NCI-H1092 (cell line): ENCODE measurements at places on chromosomes 1 and 21.

DNA sequence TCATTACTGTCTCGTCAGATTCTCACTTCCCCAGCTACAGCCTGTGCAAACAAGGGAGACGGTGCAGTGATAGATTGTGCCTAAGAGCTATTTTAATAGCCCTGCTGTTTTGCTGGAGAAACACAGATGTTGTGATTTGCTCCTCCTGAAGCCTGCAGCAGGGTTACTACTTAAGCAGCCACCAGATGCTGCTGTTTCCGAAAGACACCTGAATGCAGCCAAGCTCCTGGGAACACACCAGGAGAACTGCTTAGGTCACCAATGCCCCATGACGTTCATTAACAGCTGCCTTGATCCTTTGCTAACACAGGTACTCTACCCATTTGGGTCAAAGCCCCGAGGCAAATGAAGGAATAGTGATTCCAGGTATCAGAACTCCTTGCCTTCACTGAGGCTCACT is 411.8 kb upstream of the DAB1 start:
- no peak for DNase-seq

DNA sequence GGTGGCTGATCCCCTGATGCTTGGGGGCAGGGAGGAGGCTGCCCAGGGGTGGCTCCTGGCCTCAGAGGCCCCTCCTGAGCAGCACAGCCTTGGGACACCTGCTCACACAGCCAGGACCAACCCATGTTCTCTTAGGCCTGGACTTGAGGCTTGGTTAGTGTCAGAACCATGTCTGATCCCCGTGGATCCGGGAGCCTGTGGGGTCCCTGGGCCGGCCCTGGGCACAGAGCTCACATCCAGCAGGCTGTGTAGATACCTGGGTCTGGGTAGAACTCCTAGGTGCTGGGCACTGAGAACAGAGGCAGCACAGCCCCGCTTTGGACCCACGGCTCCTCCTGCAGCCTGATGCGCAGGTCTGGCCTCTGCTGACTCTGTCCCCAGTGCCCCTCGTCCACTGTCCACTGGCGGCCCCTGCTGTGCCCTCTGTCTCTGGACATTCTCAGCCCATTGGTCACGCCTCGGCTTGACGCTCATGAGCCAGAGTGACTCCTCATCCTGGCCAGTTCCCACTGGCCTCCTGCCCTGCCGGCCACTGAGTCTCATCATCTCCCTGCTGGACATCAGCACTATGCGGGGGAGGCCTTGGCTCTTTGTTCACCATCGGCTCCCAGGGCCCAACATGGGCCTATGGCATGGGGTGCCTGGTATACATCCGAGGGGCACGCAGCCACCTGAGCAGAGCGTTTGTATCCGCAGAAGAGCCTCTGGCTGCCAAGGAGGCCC is 70.2 kb downstream of the TRIM11 start:
- no peak for DNase-seq

DNA sequence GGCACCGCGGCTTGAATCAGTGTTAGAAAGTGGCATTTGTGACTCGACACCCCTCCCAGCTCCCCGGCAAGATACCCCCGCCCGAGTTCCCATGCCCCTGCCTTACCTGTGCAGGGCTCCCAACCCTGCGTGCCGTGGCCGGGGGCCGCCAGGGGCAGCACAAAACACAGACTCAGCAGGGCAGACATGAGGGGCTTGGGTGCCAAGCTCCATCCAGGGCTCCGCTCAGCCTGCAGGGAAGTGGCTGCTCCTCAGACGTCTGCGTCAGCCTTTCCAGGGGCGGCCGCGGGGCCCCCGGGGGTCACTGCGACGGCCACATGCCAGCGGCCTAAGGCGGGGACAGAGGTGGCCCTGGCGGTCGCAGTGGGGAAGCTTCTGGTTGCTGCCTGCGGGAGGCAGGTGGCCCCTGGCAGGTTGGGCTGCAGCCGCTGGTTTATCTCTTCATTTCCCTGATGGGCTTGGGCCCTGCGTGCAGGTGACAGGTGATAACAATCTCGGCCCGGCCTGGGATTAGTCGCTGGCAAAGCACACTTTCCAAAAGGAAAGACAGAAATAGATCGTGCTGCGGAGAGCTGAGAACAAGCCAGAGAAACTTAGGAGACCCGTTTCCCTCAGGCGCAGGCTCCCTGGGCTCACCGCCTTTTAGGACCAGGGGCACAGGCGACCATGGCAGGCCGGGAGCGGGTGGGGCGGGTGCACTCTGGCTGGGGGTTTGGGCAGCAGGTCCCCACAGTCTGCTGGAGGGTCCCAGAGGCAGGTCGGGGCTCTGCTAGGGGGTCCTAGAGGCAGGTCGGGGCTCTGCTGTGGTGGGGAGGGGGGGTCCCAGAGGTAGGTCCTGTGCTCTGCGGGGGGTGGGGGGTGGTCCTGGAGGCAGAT is at the start of gene TSPEAR:
TSS of gene TSPEAR (minus strand) at position 246 of the 876 bp plus-strand sequence. CDS start at position 188, 58 bp downstream.
- DNase-seq: peak; percentile 44

- no peak for DNase-seq
Measured at GRCh38 chr1:26403656-26404055, 7.0 kb upstream of the LIN28A start.

DNA sequence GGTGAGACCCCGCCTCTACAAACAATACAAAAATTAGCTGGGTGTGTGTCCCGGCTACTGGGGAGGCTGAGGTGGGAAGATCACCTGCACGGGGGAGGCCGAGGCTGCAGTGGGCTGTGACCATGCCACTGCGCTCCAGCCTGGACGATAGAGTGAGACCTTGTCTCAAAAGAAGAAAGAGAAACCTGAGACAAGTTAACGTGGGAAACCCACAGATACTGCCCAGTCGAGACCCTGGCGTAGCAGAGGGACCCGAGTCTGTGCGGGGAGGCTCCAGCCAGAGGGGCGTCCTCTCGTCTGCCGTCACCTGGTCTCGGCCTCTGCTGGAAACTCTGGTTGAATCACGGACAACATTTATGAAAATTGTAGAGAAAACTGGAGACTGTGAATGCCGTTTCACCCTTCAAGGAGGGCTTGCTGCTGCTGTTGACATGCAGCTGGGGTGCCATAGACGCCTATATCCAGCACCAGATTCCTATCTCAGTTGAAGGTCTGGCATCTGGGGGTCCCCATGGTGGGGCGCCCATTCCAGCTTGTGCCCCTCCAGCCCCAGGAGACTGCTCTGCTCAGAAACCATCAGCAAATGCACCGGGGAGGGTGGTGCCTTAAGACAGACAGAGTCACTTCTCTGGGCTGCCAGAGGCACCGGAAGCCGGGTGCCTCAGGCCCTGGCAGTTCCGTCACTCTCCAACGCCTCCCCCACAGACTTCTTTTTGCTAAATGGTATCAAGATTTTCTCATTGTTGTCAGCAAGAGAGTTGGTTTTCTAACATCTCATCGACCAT is 13.6 kb upstream of the CDK11B start:
- no peak for DNase-seq

GRCh38 chr1:240567066-240567465 is 44.9 kb downstream of the GREM2 start:
- no peak for DNase-seq

GRCh38 chr1:47241114-47242113 is 9.4 kb upstream of the TAL1 start:
- DNase-seq: no peak

GRCh38 chr1:201426479-201427310 is 5.2 kb upstream of the TNNI1 start:
- DNase-seq: no peak

- no peak for DNase-seq
Measured at GRCh38 chr1:63545780-63546179, 22.5 kb downstream of the EFCAB7 start.

- no peak for DNase-seq
Measured at GRCh38 chr1:211518330-211519289, 26.6 kb upstream of the RD3 start.

GRCh38 chr1:172095846-172096245 is 254.5 kb downstream of the DNM3 start:
- no peak for DNase-seq

- DNase-seq: no peak
Measured at GRCh38 chr1:194230351-194231144, 1044.1 kb upstream of the B3GALT2 start.

DNA sequence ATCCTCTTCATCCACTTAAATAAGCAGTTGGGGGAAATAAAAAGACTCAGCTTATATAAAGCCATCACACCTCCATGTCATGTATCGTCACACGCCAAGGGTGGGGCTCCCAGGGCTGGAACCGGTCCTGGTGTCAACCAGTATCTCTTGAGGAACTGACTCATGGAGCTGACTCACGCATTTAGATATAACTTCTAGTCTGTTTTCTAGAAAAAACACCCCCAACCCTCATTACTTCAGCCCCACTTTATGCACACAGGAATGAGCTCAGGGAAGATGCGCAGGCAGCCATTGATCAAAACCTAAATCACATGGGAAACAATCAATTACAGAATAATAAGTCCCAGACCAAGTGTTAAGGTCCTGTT is 6.9 kb upstream of the IL22RA1 start:
- DNase-seq: no peak

DNA sequence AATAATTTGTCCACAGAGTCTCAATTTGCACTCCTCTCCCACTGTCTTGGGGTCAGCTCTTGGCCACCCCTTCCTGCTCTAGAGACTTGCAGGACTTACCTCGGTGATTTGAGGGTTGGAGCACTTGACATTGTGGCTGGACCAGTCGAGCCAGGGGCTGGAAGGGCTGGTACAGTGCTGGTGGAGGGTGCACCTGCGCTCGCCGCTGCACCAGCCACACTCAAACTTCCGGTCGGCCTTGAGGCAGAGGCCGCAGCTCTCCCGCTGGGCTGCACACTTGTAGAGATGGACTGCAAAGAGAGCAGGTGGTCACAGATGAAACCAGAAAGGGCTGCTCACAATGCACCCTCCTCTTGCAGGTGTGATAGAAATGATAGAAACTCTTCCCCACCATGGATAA is 165.0 kb downstream of the PLXNA2 start:
- DNase-seq: no peak

GRCh38 chr1:109655615-109656519 is at the start of gene GSTM4:
Gene GSTM4, plus strand, starts transcription at chr1:109656099. Its CDS starts 291 bp downstream, at chr1:109656390.
- DNase-seq: peak; percentile 17

DNA sequence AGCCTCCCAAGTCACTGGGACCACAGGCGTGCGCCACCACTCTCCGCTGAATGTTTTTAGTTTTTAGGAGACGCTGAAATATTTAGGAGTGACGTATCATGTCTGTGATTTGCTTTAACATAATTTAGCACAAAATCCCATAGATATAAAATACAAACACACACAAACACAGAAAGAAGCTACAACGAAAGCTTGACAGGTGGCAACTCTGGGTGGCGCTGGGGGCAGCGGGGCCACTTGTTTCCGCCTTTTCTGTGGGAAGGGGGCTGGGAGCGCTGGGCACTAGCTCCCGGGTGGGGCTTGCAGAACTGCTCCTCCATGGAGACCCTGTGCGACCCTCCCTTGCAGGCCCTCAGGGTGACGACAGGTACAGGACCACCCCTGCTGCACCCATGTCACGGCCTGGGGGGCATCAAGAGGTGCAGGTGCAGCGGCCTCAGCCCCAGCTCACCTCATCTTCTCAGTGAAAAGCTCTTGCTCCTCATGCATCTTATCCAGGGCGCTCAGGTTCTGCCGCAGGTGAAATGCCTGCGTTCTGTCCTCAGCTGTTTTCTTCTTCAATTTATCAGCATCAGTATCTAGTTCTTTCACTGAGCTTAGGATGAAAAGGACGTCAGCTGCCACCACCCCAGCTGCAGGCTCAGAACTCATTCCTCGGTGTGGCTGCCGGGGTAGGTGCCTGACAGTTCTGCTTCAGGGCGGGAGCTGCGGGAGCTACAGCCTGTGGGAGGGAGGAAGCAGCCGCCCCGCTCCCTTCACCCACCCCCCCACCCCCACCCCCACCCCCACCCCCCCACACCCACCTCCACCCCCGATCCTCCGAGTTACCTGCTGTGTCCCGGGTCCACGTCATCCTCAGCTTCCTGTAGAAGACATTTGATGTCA is 15.3 kb downstream of the CFAP74 start:
- DNase-seq: no peak

DNA sequence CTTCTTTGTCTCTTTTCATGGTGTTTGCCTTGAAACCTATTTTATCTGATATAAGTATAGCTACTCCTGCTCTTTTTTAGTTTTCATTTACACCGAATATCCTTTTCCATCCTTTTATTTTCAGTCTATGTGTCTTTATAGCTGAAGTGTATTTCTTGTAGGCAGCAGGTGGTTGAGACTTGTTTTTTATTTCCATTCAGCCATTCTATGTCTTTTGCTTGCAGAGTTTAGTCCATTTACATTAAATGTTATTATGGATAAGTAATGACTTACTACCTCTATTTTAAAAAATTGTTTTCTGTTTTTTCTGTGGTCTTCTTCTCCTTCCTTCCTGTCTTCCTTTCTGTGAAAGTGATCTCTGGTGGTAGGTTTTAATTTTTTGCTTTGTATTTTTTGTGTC is 45.0 kb upstream of the CD55 start:
- DNase-seq: no peak

GRCh38 chr1:167342846-167343245 is 122.2 kb downstream of the POU2F1 start:
- DNase-seq: no peak

DNA sequence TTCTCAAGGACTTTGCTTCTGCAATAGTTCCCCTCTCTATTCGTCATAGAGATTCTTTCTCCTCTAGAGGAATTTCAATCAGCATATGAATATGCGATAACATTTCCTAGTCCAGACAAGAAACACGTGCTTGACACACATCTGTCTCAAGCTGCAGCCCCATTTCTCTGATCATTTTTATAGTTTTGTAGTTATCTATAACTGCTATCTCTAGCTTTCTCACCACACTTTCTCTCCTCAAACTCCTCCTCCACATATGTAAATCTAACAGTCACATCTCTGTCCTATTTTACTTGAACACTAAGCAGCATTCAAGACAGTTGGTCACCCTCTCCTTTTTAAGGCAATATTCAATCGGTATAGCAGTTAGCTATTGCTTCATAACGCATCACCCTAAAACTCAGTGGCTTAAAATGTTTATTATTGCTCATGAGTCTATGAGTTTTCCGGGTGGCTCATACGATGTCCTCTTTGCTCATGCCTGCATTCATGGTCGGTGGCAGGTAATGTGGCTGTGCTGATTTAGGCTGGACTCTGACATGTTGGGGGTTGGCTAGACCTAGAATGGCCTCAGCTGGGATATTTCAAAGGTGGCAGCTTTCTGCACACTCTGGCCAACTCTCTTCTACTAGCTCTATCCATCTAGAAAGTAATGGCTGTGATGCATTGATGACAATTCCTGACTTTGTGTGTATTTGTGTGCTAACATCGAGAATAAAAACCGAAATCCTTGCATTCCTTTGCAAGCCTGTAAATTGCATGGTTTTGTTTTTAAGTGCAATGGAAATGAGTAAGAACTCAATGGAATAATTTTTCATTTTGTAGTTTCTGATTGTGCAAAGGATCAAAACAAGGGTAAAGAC is 20.6 kb downstream of the ATP6V1G3 start:
- DNase-seq: no peak

GRCh38 chr1:110719908-110720307 is 45.2 kb upstream of the KCNA3 start:
- no peak for DNase-seq

GRCh38 chr1:28909198-28909597 is 5.2 kb upstream of the EPB41 start:
- DNase-seq: no peak

GRCh38 chr21:38610623-38611251 is 112.5 kb upstream of the ERG start:
- DNase-seq: no peak
